ENCODE measurements at places on chromosomes 6 and 20.

DNA sequence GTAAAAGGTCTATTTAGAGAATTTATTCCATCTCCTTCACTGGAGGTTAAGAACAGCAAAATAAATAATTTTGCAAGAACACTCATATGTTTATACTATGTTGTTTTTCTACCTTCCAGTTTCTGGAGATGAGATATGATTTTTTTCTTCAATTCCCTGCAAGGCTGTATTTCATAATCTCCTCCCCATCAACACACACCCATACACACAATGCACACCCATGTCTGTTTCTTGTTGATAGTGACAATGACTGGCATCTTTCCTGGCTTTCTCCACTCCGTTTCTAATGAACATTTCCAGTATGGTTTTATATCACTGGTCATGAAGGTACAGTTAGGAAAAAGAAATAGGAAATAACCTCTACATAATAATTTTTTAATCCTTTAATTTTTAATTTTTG is 202.1 kb downstream of the ARHGAP18 start:
- DNase-seq = no peak

GRCh38 chr6:105797286-105797979 is 288.7 kb upstream of the PRDM1 start:
- DNase-seq = no peak

DNA sequence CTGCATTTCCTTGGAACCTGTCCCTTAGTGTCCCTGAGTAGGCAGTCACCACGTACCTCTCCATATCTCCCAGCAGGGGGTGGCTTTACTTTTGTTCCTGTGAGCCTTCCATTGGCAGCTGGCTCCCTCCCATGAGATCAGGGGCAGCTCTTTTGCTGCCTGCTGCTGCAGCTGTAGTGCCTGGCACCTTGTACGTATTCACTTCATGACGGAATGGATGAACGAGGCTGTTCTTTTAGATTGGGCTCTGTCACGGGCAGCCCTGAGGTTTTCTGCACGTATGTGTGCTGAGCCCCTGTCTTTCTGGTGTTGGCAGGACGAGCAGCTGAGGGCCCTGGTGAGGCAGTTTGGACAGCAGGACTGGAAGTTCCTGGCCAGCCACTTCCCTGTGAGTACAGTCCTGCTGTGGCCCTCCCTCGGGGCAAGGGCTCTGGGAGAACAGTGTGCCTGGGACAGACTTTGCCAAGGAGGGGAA is 14.6 kb downstream of the MYBL2 start:
- DNase-seq = peak; percentile 34

- peak; percentile 4 for DNase-seq
Measured at GRCh38 chr6:97294451-97294850, 11.4 kb upstream of the MMS22L start.

DNA sequence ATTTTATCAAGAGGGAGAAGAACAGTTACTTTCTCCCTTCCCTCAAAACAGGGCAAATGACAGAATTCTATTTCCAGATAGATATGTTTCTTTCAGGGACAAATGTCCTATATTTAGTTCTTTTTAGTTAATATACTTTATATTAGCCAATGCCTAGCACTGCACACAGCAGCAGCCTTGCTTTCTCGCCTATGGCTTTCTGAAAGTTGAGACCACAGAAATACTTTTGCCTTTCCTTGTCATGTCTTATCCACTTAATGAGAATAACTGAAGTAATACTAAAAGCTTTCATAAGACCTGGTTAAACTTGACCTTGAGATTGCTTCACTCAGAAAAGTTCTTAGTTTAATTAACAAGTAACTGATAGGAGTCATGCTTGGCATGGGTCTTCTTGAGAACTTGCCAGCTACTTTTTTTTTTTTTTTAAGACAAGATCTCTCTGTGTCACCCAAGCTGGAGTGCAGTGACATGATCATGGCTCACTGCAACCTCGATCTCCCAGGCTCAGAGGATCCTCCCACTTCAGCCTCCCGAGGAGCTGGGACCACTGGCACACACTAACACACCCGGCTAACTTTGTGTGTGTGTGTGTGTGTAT is 159.3 kb downstream of the CDKAL1 start:
- no peak for DNase-seq

DNA sequence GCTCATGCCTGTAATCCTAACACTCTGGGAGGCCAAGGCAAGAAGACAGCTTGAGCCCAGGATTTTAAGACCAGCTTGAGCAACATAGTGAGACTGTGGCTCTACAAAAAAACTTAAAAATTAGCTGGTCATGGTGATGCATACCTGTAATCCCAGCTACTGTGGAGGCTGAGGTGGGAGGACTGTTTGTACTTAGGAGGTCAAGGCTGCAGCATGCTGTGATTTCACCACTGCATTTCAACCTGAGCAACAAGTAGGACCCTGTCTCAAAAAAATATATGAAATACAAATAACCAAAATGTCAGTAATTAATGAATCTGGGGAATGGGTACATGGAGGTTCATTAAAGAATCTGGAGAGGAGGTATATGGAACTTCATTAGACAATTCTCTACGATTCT is 9.9 kb downstream of the FKBP5 start:
- no peak for DNase-seq

- no peak for DNase-seq
Measured at GRCh38 chr6:128446497-128446896, 73.9 kb downstream of the PTPRK start.

- DNase-seq = no peak
Measured at GRCh38 chr6:1079525-1079924, 232.4 kb upstream of the FOXQ1 start.

DNA sequence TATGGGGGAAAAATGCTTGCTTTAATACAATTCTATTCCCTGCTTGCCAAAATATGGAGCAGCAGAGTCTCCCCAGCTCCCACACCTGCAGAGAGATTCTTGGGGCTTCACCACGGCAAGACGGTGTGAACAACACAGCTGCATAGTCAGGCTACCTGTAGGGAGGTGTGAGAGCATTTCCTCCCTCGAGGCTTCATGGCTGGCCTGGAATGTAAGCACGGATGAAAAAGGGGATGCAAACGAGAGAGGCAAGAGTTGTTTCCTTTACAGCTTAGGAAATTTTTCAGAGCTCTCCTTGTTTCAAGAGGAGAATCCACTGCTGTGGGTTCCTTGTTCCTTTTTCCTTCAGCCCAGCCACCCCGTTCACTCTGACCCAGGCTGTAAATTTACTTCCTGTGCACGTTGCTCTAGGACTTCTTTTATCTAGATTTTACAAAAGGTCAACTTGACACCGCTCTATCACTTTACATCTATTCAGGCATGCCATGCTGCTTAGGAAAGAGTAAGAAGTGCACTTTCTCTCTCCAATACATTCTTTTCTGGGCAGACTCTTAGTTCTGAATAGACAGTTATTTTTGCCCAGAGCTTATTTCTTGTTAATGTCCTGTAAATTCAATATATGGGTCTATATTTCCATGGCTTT is 197.1 kb downstream of the KHDC1L start:
- DNase-seq = peak; percentile 13

DNA sequence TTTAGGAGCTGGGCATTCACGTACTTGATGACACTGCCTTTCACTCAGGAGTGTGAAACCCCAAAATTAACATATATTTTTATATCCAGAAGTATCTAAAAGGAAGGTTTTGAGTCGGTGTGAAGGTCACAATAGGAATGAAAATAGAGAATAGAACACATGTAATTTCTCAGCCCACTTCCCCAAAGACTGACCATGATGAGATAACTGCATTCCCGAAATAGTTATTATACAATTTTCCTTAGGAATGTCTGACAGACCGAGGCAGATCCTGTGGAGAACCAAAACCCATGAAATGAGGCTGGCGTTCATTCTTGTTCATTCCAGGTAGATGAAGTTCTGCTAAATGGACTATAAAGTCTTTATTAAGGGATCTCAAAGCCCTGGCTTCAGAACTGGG is 10.3 kb downstream of the NSFL1C start:
- DNase-seq = no peak

GRCh38 chr20:36629719-36630681 is 16.0 kb downstream of the SLA2 start:
- DNase-seq = no peak

DNA sequence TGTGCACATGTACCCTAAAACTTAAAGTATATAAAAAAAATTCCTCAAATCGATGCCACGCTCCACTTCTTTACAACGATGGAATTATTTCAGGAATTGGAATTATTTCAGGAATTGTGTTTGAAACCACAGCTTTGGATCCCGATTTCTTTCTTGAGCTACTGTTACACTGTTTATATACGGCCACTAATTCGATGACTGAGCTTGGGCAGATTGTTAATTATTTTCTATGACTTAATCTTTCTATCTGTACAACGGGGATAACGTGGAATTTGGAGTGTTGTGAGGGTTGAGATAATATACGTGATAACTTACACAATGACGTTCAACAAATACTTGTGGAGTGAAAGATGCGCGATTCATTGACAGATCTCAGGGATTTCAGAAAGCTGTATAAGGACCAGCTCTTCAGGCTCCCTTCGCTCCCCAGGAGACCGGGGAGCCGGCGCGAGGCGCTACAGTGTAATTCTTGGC is 171.3 kb downstream of the SLC16A10 start:
- DNase-seq = no peak

- peak; percentile 2 for DNase-seq
Measured at GRCh38 chr6:86856937-86857563, 80.3 kb upstream of the HTR1E start.

All from H7 (cell line).